ENCODE measurements at places on chromosomes 7 and 10.

DNA sequence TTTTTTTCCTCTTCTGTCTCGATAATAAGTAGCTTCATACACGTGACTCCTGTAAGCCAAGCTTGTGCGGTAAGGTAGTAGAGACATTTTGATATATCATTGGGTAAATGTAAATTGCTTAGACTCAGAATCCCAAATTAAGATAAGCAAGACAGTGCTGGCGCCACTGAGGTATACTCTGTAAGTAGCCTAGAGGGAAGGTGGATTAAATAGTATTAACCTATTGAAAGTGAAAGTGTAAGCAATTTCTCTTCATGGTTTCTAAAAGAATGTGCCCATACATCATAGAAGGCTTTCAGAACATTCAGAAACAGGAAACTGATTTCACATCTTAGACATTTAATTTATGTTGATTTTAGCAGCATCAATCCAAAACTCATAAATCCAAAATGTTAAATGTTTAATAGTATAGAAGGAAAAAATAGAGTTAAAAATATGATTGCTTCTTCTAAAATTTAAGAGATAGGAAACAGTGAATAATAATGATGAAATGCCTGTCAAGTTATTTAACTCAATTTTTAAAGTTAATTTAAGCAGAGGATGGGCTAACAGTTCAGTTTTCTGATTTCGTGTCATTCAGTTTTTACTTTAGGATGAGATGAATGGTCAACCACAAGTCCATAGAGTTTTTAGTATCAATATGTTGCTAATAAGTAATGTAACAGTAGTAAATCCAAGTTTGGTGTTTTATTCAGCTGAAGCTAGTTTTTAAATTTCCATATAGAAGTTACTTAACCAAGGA is 36.8 kb downstream of the LRRC72 start:
- no peak for DNase-seq
- H3K4me1 ChIP-seq, result no peaks in the 10 kb centered on the region
- H3K27me3 ChIP-seq, result no peaks in the 10 kb centered on the region

DNA sequence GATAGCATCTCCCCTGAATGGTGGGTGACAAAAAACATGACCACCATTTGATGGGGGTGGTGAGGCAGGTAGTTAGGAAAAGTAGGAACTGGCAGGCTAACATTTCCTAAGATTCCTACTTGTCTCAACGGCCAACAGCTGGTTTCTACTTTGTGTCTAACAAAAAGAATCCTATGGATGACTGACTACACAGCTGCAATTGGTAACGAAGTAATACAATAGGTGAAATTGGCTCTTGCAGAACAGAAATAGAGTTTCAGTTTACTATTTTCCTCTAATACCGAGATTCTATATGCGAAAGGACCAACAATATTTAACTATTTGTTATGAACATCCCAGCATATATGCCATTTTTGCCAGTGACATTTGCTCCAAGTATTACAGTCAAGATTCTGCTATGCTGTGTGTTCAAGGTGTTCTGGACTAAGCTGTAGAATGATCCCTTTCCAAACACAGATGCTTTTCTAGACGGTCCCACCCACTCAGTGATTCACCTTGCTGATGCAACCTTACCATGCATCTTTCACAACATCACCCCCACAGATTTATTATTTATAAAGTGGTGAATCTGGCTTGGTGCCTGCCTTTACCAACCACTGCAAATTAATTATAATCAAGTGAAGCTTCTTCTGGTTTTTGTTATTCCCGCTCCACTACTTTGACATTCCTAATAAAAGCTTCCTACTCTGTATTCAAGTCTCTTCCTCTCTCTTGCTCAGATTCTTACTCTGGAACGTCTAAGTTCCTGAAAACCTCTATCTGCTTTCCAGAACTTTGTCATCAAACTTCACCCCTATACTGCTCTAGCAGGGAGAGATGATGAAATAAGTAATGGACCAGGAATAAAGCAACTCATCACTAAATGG is 16.8 kb downstream of the BBIP1 start:
- no peak overlapping the region for H3K27ac ChIP-seq
- no peak overlapping the region for H3K4me3 ChIP-seq
- peaks cover 38% of the 10 kb centered on the region for H3K36me3 ChIP-seq
- H3K27me3 ChIP-seq, result no peaks in the 10 kb centered on the region

- no peaks in the 10 kb centered on the region for H3K27me3 ChIP-seq
- H3K4me1 ChIP-seq, result no peaks in the 10 kb centered on the region
- no peak overlapping the region for H3K27ac ChIP-seq
- H3K36me3 ChIP-seq, result no peaks in the 10 kb centered on the region
- DNase-seq, result no peak
- H3K4me3 ChIP-seq, result no peak overlapping the region
Observed at GRCh38 chr10:76784076-76784475, 853.5 kb downstream of the KCNMA1 start.

- no peak overlapping the region for H3K4me3 ChIP-seq
- H3K4me1 ChIP-seq, result no peaks in the 10 kb centered on the region
- peaks cover 47% of the 10 kb centered on the region for H3K36me3 ChIP-seq
- no peak for DNase-seq
- no peak overlapping the region for H3K27ac ChIP-seq
Observed at GRCh38 chr7:99027241-99027640, 116.7 kb downstream of the SMURF1 start.

DNA sequence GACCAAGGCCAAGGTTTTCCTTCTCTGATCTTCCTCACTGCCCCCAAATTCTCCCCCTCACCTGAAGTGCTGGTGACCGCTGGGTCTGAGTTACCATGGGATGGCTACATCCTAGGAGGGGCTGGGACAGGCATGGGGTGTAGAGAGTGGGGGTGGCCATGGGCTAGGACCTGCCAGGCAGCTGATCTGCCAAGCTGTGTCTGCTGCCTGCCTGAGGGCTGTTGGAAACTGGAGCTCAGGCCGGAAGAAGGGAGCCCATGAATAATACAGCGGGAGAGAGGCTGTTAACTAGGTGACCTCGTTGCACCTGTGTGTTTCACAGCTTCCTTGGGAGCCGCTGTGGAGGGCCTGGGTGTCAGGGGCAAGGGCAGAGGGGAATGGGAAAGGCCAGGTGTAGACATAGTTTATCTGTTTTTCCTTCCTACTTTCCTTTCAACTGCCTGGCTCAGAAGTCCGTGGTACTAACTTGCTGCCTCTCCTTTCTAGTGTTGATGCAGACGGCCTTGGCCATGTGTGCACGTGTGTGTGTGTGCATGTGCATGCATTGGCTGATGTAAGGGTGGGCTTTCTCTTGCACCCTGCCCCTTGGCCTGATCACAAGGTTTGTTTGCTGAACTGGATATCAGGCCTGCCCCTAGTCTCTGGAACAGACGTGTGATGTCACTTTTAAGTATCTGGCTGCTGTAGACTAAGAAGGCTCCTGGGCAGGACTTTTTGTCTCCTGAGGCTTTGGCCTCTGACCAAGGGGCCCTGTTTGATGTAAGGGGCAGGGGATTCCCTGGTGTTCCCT is 11.9 kb downstream of the CDH23 start:
- no peaks in the 10 kb centered on the region for H3K4me1 ChIP-seq
- H3K4me3 ChIP-seq, result no peak overlapping the region
- no peak overlapping the region for H3K27ac ChIP-seq

DNA sequence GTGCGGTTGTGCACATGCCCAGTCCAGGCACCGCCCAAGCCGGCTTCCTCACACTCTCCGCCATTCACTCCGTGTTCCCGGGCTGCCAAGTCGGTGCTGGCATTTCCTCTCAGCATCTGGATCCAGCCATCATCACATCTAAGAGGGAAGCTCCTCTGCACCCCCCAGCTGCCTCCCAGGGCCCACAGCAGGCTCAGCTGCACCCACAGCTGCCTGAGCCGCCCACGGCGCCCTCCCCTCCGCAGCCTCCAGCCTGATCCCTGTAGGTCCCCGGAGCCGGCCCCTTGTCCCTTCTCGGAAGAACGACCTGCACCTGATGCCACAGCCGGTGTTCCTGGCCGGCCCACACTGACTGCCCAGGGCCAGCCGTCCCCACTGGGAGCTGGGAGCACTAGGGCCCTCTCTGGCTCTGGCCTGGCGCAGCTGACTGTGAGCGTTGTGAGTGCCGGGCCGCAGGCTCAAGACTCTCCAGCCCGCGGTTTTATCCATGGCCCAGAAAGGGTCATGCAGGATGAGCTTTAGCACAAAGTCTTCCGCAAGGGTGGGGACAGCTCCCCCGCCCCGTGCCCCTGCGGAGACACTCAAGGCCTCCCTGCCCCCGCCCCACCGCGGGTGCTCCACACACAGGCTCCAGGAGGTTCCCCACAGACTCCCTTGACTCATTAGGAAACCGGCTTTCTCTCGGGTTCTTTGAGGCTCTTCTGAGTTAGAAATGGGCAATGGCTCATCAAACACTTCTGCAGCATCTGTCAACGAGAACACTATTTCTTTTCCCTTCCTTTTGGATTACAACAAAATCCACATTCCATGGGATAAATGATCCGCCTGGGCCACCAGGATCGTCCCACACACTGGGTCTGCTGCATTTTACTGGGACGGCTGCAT is 31.2 kb downstream of the CFAP46 start:
- H3K27me3 ChIP-seq, result no peaks in the 10 kb centered on the region
- H3K4me3 ChIP-seq, result no peak overlapping the region
- no peak for DNase-seq
- H3K27ac ChIP-seq, result no peak overlapping the region
- H3K36me3 ChIP-seq, result no peaks in the 10 kb centered on the region

DNA sequence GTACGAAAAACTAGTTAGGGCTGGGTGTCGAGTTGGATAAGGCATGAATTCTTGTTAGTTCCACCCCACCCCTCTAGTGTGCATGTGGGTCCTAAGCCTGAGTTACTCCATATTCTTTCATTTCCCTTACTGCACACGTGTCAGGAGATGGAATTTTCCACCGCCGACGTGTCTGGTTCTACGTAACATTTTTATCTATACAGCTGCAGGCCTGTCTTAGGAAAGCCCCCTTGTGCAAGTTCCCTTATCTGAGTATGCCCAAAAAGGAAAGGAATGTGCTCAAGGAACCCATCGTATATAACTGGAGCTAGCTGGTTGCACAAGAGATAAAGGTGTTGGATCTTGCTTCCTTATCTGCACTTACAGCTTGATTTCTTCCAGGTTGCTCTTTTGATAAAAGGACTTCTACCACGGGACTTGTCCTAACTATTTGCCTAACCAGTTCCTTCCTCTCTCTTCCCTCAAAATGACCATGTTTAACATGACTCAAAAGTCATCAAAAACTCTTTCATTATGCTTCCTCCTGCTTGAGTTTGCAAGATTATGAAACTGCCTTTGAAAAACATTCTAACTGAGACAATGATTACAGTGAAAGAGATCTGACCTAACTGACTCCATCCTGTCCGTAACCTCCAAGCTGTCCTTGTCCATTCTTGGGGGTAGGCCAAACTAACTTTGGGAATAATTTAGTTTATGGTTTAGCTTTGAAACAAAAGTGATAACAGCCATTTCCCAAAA is 181.4 kb downstream of the AKR1D1 start:
- no peak overlapping the region for H3K4me3 ChIP-seq
- no peaks in the 10 kb centered on the region for H3K4me1 ChIP-seq
- H3K27me3 ChIP-seq, result no peaks in the 10 kb centered on the region
- no peak for DNase-seq
- H3K27ac ChIP-seq, result no peak overlapping the region
- H3K36me3 ChIP-seq, result no peaks in the 10 kb centered on the region

GRCh38 chr7:70477036-70478010 is 654.6 kb upstream of the GALNT17 start:
- no peaks in the 10 kb centered on the region for H3K36me3 ChIP-seq
- DNase-seq, result no peak
- no peaks in the 10 kb centered on the region for H3K4me1 ChIP-seq
- H3K27ac ChIP-seq, result no peak overlapping the region
- H3K4me3 ChIP-seq, result no peak overlapping the region

DNA sequence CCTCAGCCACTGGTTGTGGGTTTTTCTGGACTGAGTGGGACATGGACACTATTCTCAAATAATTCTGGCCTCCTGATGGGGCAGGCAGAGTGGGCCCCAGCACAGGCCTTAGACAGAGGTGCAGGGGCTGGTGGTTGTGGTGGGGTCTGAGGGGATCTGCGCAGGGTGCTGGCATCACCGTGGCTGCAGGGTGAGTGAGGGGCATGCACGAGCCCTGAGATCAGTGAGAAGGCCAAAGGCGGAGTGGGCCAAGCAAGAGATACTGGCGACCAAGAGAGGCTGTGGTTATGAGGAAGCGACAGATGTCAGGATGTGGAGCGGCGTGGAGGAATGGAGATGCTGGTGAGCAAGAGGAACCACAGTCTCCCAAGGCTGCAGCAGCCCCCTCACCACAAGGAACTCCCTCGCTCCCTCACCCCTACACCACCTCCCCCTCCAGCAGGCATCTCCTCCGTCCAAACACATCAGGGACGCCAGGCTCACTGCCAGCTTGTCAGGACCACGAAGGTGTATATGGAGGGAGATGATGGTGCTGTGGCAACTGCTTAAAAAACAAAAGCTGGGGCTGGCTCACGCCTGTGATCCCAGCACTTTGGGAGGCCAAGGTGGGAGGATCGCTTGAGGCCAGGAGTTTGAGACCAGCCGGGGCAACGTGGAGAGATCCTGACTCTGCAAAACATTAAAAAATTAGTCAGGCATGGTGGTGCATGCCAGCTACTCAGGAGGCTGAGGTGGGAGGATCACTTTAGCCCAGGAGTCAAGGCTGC is 9.6 kb downstream of the PRF1 start:
- DNase-seq, result peak; percentile 59
- no peaks in the 10 kb centered on the region for H3K36me3 ChIP-seq
- no peak overlapping the region for H3K27ac ChIP-seq
- H3K27me3 ChIP-seq, result no peaks in the 10 kb centered on the region

DNA sequence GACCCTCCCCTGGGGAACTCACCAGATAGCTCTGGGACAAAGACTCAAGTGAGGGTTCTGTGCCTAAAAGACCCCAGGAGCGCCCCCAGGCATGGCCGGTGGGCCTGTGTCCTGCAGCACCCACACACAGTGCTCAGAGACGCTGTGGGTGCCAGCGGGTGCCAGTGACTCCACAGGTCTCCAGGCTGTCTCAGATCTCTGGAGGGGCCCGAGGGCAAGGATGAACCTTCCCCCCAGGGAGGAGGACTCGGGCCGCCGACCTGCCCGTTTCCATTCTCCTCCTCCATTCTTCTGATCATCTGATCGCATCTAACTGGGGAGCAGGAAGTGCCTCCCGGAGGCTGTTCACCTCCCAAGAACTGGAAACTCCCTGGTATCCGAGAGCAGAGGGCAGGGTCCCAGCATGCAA is 980 bp downstream of the ADAM8 start:
- peaks cover 23% of the 10 kb centered on the region for H3K36me3 ChIP-seq
- no peak overlapping the region for H3K27ac ChIP-seq
- H3K27me3 ChIP-seq, result no peaks in the 10 kb centered on the region
- H3K4me3 ChIP-seq, result no peak overlapping the region
- DNase-seq, result no peak

DNA sequence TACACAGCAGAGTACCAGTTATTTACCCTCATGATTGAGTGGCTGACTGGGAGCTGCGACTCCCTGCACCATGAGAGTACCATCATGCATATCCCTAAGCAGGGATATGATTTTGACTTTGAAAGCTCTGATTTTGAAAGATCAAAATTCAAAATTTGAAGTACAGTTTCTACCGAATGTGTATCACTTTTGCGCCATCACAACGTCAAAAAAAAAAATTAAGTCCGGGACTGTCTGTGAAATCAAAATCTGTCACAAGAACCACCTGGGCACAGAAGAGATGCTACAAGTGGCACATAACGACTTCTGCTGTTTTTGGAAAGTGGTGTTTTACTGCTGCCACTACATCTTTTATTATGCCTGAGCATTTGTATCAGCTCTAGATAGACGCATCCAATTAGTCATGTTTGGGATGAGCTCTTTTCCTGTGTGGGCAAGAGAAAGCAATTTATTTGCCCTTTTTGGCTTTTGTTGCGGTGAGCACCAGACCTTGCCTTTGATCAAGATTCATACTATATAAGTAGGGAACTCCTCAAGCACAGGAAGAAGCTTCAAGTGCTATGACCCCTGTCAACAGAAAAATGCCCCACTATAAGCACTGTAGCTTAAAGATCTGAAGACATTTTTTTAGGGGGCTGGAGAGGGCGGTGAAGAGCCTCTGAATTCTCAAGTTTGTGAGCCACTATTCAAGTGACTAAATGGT is 10.7 kb downstream of the MTPN start:
- H3K36me3 ChIP-seq, result peaks cover 23% of the 10 kb centered on the region
- H3K27ac ChIP-seq, result no peak overlapping the region
- no peak overlapping the region for H3K4me3 ChIP-seq
- DNase-seq, result no peak
